NCI-H1417 treated with DMSO at 0.1 percent for 48 hours (cell line): ENCODE measurements at places on chromosomes 16 and 17.

- no peak for DNase-seq
These were observed 224.2 kb downstream of the CYB561 start for GRCh38 chr17:63221939-63222338.

- no peak for DNase-seq
These were observed 2.6 kb downstream of the PPP1R9B start for GRCh38 chr17:50147841-50148225.

DNA sequence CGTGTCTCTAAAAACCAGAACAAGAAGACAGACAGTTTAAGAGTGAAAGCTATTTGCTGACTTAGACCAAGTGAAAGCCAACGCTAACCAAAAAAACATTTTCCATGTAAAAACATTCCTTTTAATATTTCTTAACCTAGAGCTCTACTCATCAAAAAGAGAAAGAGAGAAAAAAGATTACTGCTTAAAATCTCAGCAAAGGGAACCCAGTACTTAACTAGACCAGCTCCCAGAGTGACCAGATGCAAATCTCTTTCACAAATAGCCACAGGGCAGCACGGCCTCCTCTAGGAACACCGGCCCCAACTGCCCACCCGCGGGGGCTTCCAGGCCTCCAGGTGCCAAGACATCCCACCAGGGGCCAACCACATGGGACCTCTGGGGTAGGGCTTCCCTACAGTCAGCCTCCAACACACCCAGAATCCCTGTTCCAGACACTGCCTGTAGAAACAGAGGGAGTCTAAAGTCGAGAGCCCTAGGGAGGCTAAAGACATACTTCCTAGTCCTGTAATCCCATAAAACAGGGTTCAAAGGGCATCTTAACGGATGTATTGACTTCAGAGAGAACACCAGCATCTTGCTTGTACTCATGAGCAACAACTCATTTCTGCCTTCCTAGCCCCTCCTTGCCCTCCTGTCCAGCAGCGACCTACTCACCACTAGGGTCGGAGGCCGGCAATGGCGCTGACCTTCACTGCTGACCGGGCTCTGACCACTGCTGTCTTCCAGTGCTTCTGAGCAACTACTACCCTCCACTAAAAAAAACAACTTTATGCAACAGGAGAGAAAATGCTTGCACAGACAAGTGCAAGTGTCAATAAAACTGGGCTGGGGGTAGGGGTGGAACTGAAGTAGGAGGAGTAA, 21.3 kb downstream of the ZCCHC14 start:
- DNase-seq: no peak

DNA sequence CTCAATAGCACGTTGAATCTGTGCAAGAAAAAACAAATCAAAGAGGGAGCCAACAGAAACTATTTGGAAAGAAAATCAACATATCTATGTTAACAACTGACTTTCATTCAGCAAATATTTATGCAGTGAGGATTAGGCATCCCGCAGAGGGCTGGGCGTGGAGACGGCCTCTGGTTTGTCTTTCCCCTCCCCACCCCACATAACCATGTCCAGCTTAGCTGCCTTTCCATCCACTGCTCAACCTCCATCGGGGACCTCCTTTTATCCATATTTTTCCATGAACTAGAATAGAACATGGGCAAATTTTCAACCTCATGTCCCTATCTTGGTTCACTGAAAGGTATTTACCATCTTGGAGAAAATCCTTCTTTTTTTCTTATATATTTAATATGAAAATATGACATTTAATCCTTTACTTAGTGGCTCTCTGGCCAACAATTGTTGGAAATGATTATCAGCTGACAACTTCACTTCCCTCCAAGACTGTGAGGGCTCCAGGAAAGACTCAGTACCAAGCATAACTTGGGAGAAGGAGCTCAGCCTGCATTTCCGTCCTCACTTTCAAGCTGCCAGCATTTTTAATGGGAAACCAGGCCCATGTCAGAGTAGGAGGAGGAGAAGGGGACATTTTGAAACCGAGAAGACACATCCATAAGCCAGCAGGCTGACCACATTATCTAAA, 462.6 kb upstream of the MAF start:
- DNase-seq: no peak

DNA sequence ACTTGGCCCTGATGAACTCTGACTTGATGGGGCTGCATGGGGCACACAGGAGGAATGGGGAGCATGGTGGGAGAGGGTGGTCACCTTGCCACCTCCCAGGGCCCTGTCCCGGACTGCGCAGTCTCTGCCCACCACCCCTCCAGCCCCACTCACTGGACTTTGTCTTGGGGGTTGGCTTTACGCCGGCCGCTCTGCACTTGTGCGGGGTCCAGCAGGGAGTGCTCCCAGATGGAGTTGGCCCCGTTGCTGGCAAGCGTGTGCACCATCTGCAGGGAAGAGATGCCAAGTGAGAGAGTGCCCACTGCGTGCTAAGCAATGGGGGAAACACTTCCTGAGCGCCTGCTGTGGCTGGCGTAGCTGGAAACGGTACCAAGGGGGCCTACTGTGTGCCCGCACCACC, 6.7 kb downstream of the GIT1 start:
- no peak for DNase-seq

- DNase-seq: no peak
These were observed 67.1 kb downstream of the CLEC18A start for GRCh38 chr16:70018254-70018653.

DNA sequence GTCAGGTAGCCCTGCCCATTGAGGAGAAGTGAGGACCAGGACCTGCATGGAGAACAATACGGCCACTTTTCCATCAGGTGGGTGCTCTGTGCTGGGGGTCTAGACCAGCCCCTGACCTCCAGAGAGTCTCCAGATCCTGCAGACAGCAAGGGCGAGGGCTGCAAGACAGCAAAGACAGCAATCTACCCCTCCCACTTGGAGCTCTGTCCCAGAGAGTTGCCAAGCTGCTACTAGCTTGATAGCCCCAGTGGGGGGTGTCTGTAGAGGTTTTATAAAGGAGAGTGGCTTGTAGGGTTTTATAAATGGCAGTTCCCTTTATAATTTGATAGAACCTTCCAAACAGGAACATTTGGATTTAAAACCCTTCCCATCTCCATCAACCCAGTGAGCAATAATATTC, 16.7 kb upstream of the SLFN11 start:
- no peak for DNase-seq

- no peak for DNase-seq
These were observed 44.5 kb upstream of the SMPD3 start for GRCh38 chr16:68492543-68493411.

- DNase-seq: no peak
These were observed 130.5 kb downstream of the NPIPB5 start for GRCh38 chr16:22641131-22641628.

- no peak for DNase-seq
These were observed 139.5 kb downstream of the SNX11 start for GRCh38 chr17:48247038-48247437.

GRCh38 chr17:46266656-46267544, 28.0 kb upstream of the LRRC37A start:
- DNase-seq: peak; percentile 35

DNA sequence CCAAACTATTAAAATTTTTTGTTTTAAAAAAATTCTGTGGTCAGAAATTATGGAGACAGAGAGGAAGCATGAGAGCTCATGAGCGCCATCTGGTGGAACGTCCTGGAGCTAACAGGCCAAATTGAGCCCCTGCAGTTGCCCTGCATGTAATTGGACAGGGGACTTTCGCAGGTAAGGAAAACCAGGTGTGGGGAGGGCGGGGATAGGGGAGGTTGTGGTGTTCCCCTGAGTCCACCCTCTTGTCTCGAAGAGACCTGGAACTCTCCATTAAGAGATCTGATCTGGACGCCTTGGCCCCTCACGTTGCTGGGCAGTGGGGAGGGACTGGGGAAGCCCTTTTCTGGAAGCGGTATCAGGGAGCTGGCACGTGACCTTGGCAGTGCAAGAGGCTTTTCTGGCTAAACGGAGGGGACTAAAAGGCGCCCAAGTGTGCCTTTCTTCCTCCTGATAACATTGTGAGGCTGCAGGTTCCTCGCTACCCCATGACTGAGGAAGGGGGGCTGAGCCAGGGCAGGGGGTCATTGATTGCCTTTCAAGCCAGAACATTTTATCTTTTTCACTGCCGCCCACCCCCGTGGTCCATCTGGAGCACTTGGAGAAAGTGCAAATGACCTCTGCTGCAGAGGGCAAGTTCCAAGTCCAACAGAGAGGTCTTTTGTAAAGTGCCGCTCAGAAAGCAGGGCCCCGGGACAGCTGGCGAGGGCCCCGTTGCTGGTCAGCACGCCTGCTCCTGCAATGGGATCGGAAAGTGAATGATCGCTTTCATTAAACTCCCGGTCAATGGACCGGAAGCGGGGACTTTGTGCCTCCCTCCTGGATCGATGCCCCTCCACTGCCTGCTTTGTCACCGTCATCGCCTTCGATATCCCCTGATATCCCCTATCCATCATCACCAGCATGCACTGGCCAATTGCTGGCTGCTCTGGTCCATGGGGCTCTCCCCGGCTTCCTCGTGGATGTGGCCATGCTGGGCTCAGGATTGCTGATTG, 18.4 kb downstream of the PDILT start:
- DNase-seq: peak; percentile 5

DNA sequence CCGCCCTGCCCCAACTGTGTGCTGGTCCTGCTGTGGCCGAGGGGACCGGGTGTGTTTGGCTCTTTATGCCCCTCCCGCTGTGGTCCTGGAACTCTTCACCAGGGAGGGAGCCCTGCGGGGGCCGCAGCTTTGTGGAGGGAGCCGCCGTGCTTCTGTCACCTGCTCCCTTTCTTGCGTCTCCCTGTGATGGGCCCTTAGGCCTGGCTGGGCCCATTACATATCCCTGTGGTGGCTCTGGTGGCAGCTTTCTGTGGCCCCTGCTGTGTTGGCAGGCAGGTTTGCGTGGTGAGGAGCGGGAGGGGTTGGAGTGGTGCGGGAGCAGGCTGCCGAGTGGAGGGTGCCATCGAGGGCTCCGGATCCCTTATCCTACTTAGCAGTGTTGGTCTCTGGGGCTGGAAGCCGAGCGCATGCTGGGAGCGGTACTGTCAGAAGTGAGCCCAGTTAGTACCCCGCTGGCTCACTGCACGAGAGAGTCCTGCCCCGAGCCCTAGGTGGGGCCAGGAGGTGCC, 60.4 kb downstream of the PDPK1 start:
- DNase-seq: no peak

GRCh38 chr17:66583112-66583748, 251.7 kb upstream of the CACNG5 start:
- no peak for DNase-seq

DNA sequence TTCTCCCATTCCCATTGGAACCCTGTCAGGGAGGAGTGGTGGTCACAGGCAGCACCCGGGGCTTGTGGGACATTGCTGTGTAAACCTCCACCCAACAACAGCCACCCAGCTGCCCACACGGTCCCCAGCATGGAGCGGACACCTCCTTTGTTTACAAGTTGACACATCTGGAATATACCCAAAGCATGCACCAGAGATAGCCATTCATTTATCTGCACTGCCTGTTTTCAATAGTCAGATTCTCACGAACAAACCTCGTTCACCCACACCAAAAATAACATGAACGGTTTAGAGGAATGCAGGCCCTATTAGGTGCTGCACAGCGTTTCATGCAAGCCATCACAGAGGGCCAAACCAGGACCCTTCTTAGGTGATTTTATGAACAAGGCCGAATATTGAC, 244.8 kb downstream of the FOXL1 start:
- no peak for DNase-seq

DNA sequence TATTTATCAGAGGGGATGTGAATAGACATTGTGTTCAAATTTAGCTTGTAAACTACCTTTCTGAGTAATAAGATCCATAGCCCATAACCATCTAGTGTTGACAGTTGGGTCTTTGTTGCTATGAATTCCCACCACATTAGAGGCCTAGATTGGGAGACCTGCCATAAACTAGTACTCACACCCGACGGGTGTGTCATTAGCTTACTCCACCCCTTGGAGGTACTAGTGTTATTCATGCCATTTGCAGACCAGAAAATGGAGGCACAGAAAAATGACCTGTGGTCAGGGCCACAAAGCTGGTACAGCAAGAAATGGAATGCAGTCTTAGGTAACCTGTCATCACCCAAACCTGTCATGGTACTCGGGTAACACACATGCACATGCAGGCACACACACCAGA, 41.3 kb upstream of the BCAR1 start:
- no peak for DNase-seq

DNA sequence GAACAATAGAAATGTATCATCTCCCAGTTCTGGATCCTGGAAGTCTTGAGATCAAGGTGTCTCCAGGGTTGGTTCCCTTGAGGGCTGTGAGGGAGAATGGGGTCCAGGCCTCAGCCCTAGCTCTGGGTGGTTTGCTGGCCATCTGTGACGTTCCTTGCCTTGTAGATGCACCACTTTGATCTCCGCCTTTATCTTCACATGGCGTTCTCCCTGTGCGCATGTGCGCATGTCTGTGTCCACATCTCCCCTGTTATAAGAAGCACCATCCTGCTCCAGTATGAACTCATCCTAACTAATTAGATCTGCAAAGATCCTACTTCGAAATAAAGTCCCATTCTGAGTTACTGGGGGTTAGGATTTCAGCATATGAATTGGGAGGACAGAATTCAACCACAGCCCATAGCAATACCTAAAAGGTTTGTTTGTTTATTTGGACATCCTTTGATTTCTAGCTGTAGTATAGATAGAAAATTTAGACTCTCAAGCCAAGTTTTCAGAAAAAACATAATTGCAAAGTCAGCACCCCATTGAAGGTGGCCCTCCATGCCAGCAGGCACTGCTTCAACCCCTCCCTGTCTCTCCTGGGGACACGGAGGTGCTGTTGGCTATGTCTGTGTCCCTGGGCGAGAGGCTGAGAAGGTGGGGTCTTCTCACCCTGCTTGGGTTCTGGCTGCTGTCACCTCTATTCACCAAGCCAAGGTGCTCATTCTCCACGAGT, 2.8 kb upstream of the TMEM238L start:
- DNase-seq: no peak

DNA sequence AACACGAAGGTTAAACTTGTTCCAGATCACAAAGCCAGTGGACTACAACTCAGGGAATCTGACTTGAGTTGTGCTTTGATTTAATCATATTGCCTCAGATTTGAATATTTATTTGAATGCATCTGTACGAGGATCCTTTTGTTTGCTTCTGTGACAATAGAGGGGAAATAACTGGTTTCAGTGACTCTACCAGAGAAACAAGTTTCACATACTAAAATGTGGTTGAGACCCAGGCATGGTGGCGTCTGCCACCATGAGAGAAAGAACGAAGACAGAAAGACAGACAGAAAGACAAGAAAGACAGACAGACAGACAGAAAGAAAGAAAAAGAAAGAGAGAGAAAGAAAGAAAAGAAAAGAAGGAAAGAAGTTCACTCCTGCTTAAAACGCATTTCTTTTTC, 24.0 kb downstream of the YWHAE start:
- no peak for DNase-seq
